ENCODE measurements at places on chromosomes 3 and 15. TPM values are rescaled to one million over a fixed set of nuclear protein-coding genes. Genes with fewer than 3 reads are reported as not detected.

The TLR9 gene
- under 0.01 TPM for total RNA-seq

The SPINK8 gene
- not detected for total RNA-seq

The TRH gene
- total RNA-seq, result 6.5 TPM

The PIK3R4 gene
- 27.7 TPM for total RNA-seq

The CAMK2N2 gene
- total RNA-seq, result not detected

DNA sequence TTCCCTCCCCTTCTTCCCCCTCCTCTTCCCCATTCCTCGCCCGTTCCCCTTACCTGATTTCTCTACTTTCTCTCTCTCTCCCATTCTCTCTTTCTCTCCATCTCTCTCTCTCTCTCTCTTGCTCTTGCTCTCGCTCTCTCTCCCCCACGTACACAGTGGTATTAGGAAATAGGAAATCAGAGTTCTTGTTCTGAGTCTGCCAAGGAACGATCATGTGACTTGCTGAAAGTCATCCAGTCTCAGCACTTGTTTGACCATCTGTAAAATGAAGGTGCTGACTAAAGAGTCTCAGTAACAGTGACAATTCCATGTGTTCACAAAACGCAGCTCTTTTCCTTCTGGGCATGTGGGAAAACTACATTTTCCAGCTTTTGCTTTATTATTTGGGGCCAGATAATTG is 445.0 kb upstream of the TGFBR2 start:
- DNase-seq, result no peak

DNA sequence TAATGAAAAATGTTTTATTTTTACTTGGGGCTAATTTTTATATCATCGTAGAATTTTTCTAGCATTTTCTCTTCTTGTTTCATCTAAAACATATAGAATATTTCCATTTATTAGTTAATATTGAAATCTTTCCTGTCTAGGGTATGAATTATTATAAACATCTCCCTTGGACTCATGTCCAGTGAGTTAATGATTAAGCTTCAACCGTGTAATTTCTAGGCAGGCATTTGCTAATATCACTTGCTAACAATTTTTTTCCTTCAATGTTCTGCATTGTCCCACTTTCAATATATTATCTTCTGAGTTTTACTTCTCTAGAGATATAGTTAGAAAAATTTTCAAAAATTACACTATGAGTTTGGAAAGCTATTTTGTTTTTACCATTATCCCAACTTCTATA is 1371.6 kb upstream of the EPHA6 start:
- no peak for DNase-seq

- DNase-seq, result no peak
Measured at GRCh38 chr15:38216763-38217162, 35.9 kb upstream of the SPRED1 start.

- DNase-seq, result no peak
Measured at GRCh38 chr3:12138044-12138443, 20.7 kb downstream of the TIMP4 start.

DNA sequence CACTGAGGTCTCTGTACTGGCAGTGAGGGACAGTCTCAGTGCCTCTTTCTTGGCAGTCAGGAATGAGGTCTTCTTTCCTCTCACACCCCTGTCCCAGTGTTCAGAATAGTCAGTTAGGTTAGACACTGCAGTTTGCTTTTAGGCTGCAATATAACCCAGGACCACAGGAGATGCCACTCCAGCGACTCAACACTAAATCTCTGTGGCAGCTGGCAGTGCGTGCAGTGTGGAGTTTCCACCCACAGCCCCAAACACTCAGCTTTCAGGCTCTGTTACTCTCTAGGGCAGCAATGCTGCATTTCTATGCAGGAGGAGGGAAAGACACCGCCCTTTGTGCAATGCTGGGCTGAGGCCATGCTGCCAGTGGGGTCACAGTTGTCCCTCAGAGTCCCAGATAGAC is 150.2 kb upstream of the SUCLG2 start:
- DNase-seq, result no peak

- no peak for DNase-seq
Measured at GRCh38 chr3:144552346-144553057, 580.9 kb downstream of the DIPK2A start.

GRCh38 chr3:197907196-197907595 is 42.8 kb upstream of the RPL35A start:
- no peak for DNase-seq

DNA sequence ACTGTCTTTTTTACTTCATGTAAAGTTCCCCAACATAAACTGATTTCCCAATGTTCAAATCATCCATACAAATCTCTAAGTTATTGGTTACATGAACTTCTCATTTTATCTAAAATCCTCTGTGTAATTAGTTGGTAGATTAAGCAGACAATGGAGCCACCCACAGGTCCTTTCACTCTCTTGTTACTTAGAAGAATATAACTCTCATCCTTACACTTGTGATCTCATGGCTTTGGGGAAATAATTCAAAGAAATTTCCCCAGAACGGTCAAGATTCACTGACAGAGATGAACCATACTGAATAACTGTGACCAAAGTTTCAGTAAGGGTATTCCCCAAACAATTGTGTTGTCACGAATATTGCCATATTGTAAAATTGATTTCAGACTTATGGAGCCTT is 1102.6 kb upstream of the EPHA6 start:
- no peak for DNase-seq

GRCh38 chr3:29649815-29650547 is 369.1 kb downstream of the RBMS3 start:
- no peak for DNase-seq

All from hematopoietic multipotent progenitor cell (in vitro differentiated cells).